ENCODE measurements at places on chromosomes 2 and 18.
A peak's percentile ranks its signal among the peaks of the same experiment; 100 is the strongest.

- no peak for DNase-seq
Observed at GRCh38 chr18:79496978-79497637, 101.4 kb downstream of the NFATC1 start.

DNA sequence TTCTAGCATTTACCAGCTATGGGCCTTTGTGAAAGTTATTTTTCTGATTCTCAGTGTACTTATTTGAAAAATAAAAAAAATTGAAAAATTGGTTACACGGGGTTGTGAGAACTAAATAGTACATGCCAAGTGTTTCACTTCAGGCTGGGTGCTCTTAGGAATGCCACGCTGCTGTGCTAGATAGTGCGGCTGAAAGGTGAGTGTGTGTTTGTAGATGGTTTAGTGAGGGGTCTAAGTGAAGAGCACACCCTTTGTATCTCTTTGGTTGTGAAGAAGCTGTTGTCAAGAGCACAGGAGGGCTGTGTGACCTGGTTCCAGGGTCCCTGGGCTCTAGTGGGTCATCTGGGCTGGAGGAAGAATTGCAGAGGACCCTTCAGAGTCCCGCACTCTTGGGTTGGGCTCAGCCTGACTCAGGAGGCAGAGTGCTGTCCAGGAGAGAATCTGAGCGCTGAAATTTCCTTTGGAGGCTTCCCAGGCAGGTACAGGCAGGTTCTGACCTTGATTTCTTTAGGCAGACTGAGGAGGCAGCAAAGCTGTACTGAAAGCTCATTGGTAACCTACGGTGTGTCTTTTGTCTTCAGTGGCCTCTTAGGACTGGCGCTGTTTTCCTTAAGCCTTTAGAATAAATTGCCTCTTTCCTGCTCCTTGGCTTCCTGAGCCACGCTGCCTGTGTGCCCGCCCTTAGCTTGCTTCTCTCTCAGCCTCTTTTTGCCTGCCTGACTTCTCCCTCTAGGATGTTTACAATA, 44.4 kb downstream of the MAP4K4 start:
- DNase-seq = no peak

DNA sequence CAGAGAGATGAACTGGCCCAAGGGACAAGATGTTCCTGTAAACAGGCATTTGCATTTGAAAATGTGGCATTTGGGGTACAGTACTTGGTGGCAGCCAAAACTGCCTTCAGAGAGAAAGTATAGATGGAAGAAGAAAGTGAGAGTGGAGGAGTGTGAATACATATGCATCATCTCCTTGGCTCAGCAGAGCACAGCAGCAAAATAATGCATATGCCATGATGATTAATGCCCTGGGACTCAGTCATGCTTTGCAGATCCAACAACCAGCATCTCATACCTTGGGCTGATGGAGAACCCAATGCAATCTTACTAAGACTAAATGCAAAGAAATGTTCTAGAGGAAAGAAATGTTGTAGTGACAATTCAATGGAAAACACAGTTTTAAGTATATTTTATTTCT, 29.7 kb upstream of the CYTIP start:
- peak; percentile 44 for DNase-seq

GRCh38 chr2:23452372-23452771, 67.4 kb downstream of the KLHL29 start:
- no peak for DNase-seq

- no peak for DNase-seq
Observed at GRCh38 chr18:78566720-78567119, 412.9 kb upstream of the SALL3 start.

DNA sequence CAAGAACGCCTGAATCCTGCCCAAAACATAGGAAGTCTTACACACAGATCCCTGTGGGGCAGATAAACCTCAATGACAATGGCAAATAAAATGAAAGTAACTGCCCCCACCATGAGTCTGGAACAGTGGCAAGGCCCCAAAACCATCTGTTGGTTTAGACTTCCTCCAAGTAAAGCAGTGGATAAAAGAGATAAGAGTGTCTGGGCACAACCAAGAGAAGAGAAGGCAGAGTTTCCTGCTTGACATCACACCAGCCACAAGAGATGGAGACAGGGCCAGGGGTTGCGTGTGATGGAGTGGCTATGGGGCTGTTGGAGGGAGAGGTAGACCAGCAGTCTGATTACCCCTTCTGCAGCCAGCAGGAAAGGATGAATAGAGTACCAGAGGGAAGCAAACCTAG, 212.1 kb upstream of the POU3F3 start:
- DNase-seq = no peak
